ENCODE measurements at places on chromosomes 16 and 17.
A peak's percentile ranks its signal among the peaks of the same experiment; 100 is the strongest.

DNA sequence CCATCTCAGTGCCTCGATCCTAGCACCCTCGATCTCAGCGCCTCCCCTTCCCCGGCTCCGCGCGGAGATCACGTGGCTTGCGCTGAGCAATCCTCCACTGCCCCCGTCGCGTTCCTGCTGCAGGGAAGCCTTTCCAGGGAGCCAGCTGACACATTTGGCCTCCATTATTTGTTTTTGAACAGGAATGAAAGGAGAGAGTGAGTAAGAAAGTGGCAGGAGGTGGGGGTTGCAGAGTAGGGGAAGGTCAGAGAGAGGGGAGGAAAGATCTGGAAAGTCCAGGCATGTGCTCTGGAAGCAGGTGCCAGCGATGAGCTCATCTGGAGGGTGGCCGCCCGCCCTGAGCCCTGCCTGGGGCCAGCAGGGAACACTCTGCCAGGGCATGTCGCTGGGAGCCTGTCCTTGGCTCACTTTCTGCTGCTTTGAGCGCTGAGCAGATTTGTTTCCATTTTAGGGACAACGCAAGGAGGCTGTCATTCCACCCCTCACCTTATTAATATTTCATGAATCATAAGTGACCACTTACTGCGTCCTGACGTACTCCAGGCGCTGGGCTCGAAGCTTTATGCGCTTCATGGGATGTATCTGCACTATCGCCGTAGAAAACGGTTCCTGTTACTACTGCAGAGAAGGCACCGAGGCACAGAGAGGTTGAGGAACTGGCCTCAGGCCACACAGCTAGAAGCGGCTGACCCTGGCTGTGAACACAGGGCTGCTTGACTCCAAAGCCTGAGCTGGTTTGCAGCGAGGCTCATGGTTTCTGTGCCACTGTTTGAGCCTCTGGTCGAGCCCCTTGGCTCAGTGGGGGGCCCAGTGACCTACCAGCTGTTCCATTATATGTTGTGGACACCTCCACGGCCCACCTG is 283.1 kb downstream of the SEC14L1 start:
- peak overlapping the region; percentile 83 for H3K27ac ChIP-seq
- peaks cover 100% of the 10 kb centered on the region for H3K4me1 ChIP-seq
- peak; percentile 69 for DNase-seq
- H3K4me3 ChIP-seq, result no peak overlapping the region

GRCh38 chr17:82339634-82340580 is 6.3 kb upstream of the SECTM1 start:
- no peaks in the 10 kb centered on the region for H3K36me3 ChIP-seq
- H3K4me1 ChIP-seq, result peaks cover 51% of the 10 kb centered on the region
- no peak for DNase-seq
- no peaks in the 10 kb centered on the region for H3K27me3 ChIP-seq

DNA sequence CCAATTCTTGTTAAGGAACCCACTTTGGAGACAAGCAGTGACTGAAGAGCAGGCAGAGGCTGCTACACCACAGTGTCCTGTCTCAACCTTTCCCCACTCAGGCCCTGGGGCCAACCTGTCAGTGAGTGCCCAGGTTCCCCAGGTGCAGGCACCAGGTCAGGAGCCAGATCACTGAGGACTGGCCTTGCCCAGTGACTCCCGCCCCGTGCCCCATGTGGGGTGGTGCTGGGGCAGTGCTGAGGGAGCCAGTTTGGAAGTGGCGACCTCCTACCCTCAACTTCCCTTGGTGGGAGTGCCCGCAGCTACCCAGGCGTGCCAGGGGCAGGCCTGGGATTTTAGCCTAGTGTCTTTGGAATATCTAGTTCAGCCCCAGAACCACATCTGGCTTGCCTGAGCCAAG is 29.3 kb downstream of the SREBF1 start:
- no peaks in the 10 kb centered on the region for H3K27me3 ChIP-seq
- no peaks in the 10 kb centered on the region for H3K36me3 ChIP-seq
- no peak for DNase-seq
- H3K27ac ChIP-seq, result peak overlapping the region; percentile 39

GRCh38 chr16:22357635-22357971 is 16.8 kb downstream of the CDR2 start:
- no peak overlapping the region for H3K27ac ChIP-seq
- H3K36me3 ChIP-seq, result no peaks in the 10 kb centered on the region
- H3K4me3 ChIP-seq, result no peak overlapping the region
- DNase-seq, result no peak
- H3K27me3 ChIP-seq, result no peaks in the 10 kb centered on the region

DNA sequence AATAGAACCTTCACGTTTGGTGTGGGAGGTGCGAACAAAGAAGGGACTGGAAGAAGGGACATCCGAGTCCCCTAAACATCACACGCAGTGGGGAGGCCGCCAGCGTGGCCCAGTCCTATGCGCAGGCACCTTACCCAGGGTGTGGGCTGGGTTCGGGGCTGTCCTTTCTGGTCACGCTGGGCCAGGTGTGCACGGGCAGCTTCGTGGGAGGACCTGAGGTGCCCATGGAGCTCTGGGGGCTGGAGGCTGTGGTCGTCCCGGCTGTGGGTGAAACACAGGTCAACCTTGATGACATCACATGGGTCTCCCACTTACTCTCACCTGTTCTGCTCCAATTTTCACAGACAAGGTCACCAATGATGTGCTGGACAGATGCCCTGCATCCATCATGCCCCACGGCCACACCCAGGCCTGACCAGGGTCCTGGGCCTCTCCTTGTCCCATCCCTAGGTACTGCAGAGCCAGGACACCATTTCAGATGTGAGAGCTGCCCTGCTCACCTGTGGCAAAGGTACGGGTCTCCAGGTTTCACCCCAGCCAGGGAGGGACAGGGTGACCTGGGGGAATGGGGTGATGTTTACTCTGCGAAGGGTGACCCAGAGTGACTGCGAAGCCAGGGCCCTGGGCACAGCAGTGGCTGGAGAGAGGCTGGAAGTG is 3.1 kb downstream of the CD300C start:
- peaks cover 2% of the 10 kb centered on the region for H3K27me3 ChIP-seq
- H3K36me3 ChIP-seq, result no peaks in the 10 kb centered on the region
- H3K4me3 ChIP-seq, result no peak overlapping the region
- no peak overlapping the region for H3K27ac ChIP-seq

Measured in Panc1 (cell line).